Stimulated activated CD4-positive, alpha-beta T cell treated with anti-CD3 and anti-CD28 coated beads, Interleukin-2, amount 100 ng/mL, for 48 hours (primary cell): ENCODE measurements at places on chromosomes 3 and 15.

- DNase-seq = no peak
These were observed 123.9 kb downstream of the FOXB1 start for GRCh38 chr15:60128000-60128376.

DNA sequence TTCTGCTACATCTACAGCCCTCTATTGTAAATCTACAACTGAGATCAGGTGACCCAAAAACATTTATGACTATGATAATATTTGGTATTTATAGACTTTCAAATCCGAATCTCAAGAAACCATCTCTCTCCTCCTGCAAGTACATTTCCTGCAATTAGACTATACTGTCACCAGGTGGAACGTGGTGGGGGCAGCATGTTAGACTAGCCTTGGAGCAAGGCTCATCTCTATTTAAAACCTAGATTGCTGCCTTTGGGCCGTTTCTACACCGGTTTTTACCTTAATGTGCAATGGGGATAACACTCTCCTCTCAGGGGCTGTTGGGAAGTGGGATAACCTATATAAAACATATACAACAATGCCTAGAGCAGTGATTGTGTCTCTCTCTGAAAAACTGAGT is 3.8 kb upstream of the KATNBL1 start:
- DNase-seq = no peak

DNA sequence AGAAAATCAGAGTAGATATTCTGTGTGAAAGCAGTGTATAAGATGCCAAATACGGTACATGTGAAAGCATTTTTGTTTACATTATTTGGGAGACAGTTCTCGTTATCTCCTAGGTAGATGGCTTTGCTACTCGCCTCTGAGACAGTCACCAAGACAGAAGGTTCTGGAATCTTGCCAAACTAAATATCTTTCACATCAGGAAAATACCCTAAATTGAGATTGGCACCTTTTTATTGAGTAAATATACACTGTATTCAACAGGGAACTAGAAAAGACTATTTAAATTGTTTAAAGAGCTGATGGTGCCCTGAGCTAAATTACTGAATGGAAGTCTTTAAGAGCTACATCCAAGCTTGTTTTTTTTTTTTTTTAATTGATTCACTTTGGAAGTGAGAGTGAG is 3.4 kb downstream of the FGD5 start:
- DNase-seq = no peak

DNA sequence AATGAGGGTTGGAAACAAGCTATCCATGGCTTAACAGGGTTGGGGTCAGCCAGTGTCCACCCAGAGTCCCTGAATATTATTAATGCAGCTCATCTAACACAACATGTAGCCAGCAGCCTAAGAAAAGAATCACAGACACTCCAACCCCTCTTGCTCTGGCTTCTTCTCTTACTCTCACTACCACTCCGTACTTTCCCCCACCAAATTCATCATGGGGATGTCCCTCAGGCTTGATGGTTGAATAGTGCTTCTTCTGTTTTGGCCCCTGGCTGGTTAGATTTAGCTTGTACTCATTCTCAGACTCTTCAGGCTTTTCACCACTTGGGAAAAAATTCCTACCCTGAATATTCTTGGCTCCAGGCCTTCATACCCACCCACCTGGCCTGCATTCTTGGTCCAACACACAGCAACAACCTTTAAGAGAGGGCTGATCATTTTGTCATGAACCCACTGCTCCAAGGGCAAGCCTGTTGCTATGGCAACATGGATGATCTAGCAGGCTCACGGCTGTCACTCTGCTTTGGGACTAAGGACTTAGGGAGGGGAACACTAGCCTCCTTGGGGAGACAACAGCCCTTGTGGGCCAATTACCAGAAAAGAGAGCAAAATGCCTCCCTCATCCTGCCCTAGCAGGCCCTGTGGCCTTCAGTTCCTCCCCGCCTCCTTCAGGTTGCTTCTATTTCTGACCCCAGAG is 9.4 kb upstream of the MED12L start:
- DNase-seq = no peak

DNA sequence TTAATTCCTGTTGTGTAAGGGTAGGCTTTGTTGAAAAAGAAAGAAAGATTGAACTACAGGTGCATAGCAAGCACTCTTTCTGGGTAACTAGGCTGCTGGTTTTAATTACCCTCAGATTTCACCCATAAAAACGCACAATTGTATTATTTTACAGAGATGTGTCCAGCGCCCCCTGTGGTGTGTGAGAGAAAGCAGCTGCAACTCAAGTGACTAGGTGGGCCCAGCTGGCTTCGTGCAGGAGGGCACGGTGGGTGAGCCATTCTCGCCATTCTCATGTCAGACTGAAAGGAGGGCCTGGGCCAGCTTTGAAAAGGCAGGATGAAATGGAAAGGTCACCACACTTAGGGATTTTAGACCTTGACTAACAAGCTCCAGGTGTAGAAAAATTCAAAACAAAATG is 122.6 kb downstream of the LRIG1 start:
- peak; percentile 44 for DNase-seq

DNA sequence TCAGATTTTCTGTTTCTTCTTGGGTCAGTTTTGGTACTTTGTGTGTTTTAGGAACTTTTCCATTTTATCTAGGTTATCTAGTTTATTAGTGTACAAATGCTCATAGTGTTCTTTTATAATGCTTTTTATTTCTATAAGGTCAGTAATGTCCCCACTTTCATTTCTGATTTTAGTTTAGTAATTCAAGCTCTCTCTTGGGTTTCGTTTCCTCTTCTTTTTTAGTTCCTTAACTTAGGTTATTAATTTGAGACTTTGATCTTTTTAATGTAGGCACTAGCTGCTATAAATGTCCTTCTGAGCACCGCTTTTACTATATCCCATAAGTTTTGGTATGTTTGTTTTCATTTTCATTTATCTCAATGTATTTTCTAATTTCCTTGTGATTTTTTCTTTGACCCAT is 27.0 kb upstream of the CD200R1L start:
- no peak for DNase-seq

DNA sequence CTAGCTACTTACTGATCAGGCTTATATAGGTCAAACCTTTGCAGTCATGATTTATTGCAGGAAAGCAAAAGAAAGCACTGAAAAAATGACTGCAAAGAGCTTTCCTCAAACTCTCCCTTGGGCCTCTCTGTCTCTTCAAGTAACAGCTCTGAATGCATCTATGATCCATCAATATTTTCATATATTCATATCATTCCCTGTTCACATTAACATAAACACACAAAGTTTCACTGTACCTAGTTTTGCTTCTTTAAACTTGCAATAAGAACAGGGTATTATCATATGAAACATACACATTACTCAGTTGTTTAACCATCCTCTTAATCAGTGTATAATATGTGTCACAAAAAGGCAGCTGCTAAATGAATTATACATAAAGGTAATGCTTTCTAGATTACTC is 107.9 kb upstream of the ARL6 start:
- DNase-seq = no peak

GRCh38 chr15:33623010-33623409 is 312.2 kb downstream of the RYR3 start:
- DNase-seq = no peak

GRCh38 chr15:47717036-47717612 is at the start of gene SEMA6D:
TSS of gene SEMA6D (plus strand) at chr15:47717505. CDS start at chr15:47759799, 42,294 bp downstream.
- no peak for DNase-seq

- no peak for DNase-seq
These were observed 48.7 kb downstream of the BDH1 start for GRCh38 chr3:197507081-197507480.

DNA sequence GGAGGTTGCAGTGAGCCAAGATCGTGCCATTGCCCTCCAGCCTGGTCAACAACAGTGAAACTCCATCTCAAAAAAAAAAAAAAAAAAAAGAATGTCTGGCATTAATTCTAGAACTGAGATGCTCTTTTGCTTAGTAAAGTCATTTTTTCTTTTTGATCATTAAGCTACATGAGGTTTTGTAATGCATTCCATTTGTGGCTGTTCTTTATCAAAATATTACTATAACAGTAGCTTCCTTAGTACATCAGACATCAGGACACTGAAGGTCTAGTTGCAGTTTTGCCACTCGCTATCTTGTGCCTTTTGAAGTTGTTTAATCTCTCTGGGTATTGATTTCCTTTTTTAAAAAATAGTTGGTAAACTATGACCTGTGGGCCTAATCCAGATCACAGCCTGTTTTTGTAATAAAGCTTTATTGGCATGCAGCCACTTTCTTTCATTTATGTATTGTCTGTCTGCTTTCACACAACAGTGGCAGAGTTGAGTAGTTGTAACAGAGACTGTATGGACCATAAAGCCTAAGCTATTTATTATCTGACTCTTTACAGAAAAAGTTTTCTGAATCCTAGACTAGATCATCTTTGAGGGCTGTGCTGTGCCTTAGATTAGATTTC is 76.6 kb downstream of the SLC25A26 start:
- DNase-seq = no peak

DNA sequence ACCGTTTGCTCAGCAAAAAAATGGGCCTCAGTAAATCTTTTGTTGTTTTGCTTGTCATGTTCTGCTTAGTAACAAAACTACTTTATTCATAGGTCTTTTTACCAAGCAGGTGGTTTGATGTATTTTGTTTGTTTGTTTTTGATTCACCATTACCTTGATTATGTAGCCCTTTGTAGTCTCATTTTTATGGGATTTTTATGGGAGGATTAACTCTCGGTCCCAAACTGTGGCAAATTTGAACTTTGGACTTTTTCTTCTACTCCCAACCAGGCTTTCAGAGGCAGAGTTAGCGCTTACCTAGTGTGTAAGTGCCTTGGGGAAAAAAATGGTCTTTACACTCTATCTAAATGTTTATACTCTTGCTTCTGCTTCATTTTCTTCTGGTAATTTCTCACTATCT is 276.7 kb upstream of the POU1F1 start:
- no peak for DNase-seq

DNA sequence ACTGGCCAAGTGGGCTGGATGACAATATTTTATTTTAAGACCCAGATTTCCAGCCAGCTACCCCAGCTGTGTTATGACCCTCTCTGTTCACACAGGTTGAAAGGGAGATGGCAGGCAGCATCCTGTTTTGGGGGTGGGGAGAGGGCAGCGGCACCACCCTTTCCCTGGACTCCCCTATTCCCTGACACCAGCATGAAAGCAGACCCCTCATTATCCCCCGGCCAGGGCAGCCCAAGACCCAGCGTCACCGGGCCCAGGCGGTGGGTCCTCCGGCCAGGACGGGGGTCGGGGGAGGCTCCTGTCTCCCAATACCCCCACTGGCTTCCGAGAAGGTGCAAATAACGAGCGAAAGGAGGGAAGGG is 127.6 kb upstream of the MEF2A start:
- no peak for DNase-seq

GRCh38 chr15:101004500-101004899 is 85.3 kb downstream of the LRRK1 start:
- DNase-seq = no peak

DNA sequence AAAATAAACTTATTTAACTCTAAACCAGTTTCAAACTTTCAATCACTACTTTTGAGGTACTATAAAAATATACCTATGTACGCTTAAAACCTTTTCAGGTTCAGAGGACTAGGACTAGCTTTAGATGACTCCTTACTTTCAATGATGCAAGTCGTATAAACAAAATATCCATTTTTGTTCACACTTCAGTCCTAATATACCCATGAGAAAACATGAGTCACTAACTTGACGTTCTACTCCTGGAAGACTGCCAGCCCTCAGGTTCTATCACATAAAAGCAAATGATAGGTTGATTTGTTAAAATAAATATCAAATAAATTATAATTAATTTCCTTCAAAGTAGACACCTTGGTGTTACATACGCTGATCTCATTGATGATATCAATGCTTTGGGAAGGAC is 10.6 kb upstream of the P3H2 start:
- no peak for DNase-seq

- DNase-seq = no peak
These were observed 327.4 kb downstream of the EPHA3 start for GRCh38 chr3:89434621-89435380.

DNA sequence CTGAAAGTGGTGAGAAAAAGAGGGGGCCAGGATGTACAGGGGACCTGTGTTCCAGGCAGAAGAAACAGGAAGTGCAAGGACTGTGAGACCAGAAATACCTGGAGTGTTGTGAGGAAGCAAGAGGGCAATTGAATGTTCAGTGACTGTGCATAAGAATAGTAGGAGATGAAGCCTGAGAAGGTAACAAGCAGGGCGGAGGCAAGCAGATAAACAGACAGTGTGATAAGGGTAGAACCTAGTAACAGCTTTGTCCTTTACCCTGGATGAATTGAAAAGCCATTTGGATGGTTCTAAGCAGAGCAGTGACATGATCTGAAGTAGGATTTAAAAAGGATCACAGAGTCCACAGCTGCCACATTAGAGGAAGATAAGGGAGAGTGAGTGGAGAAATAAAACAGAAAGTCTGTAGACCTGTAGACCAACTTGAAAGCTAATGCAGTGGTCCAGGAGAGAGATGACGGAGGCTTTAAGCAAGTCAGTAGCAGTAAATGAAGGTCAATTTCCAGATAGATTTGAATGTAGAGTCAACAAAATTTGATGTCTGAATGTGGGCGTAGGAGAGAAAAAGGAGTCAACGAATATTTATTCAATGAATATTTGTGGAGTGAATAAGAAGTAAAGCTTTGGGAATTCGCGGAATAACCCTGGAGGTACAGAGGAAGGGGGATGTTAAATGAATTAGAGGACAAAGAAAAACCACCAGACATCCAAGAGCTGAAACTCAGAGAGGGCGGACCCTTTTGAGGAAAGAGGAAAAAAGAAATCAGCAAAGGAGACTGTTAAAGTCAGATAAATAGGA is 4.2 kb upstream of the PLOD2 start:
- DNase-seq = no peak

DNA sequence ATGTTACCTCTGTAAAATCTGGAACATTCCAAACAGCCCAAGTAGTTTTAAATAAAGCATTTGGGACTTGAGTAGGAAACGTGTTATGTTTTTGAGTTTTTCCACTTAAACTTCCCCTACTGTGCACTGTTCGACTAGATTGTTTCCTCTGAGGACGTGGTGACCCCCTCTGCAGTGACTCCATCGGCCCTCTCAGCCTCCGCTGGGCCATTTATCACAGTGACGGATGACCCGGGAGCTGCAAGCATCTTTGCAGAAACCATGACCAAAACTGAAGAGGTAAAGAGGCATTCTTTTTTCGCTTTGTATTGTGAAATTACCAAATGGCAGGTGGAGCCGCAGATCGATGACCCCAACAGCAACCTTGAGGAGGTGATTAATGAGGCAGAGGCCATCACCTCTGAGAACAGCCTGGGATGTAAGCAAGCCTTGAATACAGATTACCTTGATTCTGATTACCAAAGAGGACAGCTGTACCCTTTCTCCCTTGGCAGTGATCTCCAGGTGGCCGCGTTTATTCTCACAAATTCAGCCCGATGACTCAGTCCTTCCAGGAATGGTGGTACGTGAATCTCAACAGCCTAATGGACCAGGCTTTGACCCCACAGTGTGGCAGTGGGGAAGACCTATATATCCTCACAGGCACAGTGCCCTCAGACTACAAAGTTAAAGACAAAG is 79.1 kb upstream of the FAN1 start:
- no peak for DNase-seq

DNA sequence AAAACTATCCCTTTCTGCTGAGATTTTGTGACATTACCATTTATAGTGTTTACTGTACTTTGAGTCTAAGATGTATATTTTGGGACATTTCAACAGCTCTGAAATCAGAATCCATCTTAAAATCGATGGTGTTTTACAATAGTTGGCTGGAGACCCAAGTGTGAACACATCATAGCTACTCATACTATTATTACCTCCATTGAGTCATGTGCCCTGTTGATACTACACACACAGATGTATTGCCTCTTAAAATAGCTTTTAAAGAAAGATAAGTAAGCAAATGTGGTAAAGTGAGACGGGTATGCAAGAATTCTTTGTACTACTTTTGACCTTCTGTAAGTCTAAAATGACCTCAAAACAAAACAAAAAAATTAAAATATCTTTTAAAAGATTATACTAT is 6.7 kb downstream of the LMOD3 start:
- DNase-seq = no peak
